Activated T-cell treated with anti-CD3 and anti-CD28 coated beads, Interleukin-2, amount 50 U/mL, for 72 hours (primary cell): ENCODE measurements at places on chromosomes 1 and 21.
A peak's percentile ranks its signal among the peaks of the same experiment; 100 is the strongest.

- DNase-seq: no peak
These were observed 9.1 kb downstream of the PRPF38A start for GRCh38 chr1:52413410-52413989.

DNA sequence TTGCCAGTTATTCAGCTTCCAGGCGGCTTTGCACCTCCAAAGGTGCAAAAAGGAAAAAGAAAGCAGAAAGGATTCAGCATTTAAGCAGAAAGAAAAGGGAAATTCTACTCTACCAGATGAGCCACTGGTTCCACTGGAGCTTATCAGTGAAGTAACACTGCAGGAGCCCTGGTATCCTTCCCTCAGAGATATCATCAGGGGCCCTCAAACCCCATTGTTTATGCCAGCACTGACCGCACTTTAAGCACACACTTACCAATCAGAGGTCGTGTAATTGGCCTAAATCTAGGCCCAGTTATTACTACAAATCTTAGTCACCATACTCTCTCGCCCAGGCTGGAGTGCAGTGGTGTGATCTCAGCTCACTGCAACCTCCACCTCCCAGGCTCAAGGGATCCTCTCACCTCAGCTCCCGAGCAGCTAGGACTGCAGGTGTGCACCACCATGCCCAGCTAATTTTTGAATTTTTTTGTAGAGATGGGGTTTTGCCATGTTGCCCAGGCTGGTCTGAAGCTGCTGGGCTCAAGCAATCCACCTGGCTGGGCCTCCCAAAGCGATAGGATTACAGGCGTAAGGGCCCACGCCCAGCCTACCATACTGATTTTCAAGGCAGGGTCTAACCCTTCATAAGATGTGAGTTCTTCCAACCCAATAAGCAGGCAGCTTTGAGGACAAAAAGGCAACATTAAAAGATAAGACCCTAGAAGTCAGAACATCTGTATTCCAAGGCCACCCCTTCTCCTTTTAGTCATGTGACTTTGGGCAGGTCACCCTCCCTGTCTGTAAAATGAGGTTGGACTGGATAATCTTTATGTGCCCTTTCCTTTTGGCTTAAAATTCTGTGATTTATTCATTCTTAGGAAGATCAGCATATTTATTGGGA, 125.3 kb downstream of the SYT2 start:
- no peak for DNase-seq

DNA sequence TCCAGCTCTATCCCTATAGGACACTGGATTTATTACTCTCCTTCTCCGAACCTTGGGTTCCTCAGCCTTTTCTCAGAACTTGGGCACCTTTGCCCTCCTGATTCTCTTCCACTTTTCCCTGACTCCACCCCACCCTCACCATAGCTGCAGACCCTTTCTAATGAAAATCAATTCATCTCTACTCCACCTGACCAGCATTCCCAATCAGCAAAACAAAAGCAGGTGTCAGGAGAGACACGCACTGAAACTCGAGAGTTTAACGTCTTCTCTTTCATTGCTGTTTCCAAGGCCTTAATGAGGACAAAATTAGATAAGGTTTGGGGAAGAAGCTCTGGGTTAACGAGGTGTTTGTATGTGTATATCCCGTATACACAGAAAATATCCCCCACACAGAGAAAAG, 208.8 kb downstream of the PLPP3 start:
- no peak for DNase-seq

- DNase-seq: no peak
These were observed 668.2 kb downstream of the KIF26B start for GRCh38 chr1:245822996-245823395.

DNA sequence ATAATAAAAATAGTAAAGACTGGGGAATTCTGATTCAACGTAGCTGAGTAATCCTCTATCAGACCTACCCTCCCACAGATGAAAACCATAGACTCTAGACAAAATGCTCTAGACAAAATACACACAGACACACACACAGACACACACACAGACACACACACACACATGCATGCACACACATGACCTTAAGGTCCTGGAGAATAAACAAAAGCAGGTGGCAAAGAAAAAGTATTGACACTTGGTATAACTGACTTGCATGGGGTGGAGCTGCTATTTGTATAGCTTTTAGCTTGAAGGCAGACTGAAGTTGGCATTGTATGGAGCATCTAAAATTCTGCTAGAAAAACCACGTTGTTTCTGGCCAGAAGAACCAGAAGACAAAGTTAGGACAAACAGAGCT, 29.3 kb downstream of the C1orf141 start:
- DNase-seq: no peak

DNA sequence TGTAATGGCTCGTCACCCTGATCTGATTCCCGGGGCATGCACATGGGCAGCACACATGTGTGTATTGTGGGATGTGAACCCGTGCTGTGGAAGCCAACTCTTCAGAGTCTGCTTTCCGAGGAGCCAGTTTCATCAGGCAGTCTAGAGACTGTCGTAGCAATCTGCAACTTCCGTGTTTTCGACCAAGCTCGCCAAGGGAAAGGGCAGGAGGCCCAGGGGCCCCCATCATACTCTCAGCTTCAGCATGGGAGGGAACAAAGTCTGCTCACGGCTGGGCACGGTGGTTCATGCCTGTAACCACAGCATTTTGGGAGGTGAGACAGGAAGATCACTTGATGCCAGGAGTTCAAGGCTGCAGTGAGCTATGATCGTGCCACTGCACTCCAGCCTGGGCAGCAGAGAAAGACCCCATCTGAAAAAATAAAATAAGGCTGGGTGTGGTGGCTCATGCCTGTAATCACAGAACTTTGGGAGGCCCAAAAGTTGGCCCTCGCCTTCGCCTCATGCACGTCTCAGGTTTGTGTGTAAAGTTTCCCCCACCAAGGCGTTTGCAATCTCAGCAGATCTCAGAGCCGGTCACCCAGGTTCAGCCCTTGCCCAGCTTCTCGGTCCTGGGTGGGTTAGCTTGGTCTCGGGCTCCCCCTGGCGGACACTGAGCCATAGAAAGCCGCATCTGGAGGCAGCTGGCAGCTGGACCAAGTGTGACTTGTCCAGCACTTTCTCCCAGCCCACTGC, 48.5 kb upstream of the SLC25A33 start:
- peak; percentile 87 for DNase-seq

- no peak for DNase-seq
These were observed 43.4 kb downstream of the CDCP2 start for GRCh38 chr1:54109129-54110090.

DNA sequence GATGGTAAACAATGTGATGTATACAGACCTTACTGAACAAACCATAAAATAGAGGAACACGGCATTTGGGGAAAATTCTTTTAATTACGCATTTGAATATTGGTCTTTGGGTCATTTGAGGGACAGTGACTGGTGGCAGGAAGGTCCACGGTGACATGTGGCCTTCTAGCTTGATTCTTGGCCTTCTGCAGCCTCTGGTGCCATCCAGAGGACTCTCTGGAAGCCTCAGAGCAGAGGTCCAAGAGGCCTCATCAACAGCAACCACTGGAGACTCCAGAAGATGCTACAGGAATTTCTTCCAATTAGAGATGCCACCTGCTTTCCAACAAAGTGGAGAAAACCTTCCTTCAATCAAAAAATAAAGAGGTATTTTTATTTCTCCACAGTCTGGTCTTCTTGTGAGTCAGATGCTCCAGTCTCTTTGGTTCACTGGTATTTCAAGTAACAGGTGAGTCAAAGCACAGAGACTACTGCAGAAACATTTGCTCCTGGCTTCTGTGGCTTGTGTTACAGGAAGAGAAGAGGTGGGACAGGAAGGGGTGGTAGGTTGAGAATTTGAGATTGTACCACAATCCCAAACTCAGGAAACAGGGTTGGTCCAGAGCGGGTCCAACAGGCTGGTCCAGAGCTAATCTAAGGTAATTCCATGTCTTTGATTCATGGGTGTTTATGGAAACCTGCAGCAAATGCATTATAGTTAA, 2.7 kb upstream of the F5 start:
- peak; percentile 26 for DNase-seq

GRCh38 chr1:80447526-80447925, 1353.2 kb upstream of the ADGRL2 start:
- DNase-seq: no peak

- no peak for DNase-seq
These were observed 20.7 kb downstream of the TRIM62 start for GRCh38 chr1:33161061-33161681.

DNA sequence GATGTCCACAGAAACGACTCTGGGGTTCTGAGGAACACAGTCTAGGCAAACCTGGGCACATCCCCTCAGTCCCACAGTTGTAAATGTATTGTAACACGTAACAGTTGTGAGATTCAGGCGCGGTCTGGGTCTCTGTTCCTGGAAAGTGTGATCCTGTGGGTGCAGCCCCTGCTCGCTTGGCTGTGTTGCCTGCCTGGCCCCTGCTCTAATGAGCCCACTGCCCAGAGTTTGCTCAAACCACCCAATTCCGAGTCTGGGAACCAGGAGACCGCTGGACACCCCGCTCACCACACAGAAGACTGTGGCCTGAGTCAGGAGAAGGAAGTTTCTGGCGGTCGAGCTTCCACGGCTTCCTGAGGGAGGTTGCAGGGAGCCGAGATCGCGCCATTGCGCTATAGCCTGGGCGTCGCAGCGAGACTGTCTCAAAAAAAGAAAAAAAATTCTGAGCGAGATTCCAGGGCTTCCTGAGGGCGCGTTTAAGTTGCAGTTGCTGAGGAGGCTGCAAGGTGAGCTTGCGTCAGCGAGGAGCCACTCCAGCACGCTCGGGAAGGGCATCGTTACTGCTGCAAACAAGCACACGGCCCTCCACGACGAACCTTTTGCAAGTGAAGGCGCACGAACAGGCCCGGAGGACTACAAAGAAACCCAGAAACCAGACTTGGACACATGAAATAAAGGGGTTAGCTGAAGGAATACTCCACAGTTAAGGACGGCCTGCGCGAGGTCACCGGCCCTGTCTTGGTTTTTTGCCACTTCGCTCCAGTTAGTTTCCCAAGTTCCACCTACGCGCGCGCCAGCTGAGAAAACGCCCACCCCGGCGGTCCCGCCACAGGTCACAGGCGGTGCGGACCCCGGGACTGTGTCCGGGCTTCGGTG, 1.1 kb downstream of the C21orf58 start:
- DNase-seq: peak; percentile 25

DNA sequence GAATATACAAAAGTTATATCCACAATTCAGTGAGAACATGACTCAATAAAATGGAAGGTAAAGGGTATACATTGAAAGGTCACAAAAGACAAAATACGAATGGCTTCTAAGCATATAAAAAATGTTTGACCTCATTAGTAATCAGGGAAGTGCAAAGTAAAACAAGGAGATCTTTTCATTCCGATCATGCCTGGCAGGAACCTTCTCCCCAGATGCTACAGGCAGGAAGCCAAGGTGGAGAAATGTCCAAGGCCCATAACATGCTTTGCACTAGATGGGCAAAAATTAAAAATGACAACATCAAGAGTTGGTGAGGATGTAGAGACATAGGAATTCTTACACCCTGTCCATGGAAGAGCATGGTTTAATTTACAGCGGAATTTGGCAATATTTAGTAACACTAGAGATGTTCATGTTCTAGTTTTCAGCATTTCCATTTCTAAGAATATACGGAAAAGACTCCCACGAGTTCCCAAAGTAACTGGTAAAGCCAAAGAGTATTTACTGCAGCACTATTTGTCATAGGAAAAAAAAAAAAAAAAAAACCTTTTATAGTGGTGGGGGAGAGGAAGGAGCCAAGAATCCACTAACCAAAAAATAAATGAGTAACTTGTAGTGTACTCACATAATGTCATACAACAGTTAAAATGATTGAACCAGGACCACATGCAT, 184.5 kb upstream of the KAZN start:
- no peak for DNase-seq

DNA sequence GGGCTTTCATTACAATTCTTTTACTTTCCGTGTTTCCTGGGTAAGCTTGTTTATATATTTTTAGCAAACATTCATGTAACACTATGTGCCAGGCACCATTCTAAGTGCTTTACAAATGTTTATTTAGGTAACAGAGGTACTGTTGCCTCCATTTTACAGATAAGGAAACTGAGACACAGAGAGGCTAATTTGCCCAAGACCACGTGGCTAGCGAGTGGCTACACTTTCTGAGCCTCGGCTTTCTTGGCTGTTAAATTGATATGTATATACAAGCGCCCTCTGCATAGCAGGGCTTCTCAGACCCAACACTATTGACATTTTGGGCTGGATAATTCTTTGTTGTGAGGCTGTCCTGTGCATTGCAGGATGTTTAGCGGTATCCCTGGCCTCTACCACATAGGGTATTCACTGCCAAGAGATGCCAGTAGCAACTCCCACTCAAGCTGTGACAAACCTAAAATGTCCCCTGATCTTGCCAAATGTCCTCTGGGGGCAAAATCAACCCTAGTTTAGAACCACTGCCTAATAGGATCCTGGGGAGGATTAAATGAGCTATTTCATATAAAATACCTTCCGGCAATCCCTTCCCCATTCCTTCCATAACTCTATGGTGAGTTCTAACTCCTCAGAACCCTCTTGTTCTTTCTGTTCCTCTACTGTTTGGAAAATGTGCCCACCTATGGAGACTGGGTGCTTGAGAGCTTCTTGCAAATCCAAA, 17.2 kb upstream of the ID3 start:
- DNase-seq: no peak
